ENCODE measurements at places on chromosomes 5 and 9.

- DNase-seq, result no peak
These were observed 99.8 kb downstream of the RALGPS1 start for GRCh38 chr9:127014216-127014909.

DNA sequence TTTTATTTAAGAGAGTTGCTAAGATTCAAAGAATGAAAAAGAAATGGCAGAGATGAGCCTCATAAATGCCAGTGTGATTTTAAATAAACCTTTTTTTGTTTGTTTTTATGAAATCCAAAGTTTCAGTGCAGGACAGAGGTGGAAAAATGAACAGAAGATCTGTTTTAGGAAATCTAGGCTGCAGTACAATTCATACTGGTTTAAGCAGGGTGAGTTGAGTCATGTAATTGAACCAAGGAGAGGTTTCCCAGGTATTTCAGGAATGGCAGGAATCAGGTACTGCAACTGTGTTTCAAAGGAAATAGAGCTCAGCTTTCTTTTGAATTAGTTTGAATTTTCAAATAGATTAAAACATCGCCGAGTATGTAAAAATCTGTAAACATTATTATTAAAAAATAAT, 3.0 kb upstream of the ANKRD31 start:
- no peak for DNase-seq

GRCh38 chr9:713091-713490, 128.4 kb upstream of the DMRT1 start:
- no peak for DNase-seq

DNA sequence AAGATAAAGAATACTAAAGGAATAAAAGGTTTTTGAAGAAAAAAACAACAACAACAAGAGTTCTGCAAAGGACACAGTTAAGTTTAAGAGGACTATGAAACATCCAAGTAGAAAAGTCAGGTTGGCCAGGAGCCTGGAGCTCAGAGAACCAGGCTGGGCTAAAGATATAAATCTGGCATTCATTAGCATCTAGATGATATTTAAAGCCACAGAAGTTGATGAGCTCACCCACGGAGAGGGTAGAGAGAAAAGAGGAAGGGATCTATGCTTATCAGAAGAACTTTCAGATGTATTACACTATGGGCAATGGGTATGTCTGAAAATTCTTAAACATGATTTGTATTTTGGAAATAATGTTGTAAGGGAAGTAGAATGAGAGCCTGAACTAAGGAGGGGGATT, 9.9 kb downstream of the MIER3 start:
- no peak for DNase-seq

DNA sequence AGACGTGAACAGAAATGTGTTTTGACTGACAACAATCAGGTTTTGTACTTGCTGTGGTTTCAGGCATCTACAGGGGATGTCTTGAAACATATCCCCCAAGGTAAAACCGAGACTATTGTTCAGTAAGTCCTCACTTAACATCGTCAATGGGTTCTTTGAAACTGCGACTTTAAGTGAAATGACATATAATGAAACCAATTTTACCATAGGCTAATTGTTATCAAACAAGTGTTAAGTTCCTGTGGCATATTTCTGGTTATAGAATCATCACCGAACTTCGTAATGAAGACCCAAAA, 16.4 kb upstream of the OMD start:
- no peak for DNase-seq

GRCh38 chr5:172801179-172801671, 30.2 kb upstream of the DUSP1 start:
- DNase-seq, result no peak
